ENCODE measurements at places on chromosomes 5 and 9. TPM values are rescaled to one million over a fixed set of nuclear protein-coding genes. Genes with fewer than 3 reads are reported as not detected.

SLIT3 gene
- 56.7 TPM for polyA plus RNA-seq

GRCh38 chr9:132224645-132225044 lies 62.8 kb downstream of the NTNG2 start:
- DNase-seq, result no peak

DNA sequence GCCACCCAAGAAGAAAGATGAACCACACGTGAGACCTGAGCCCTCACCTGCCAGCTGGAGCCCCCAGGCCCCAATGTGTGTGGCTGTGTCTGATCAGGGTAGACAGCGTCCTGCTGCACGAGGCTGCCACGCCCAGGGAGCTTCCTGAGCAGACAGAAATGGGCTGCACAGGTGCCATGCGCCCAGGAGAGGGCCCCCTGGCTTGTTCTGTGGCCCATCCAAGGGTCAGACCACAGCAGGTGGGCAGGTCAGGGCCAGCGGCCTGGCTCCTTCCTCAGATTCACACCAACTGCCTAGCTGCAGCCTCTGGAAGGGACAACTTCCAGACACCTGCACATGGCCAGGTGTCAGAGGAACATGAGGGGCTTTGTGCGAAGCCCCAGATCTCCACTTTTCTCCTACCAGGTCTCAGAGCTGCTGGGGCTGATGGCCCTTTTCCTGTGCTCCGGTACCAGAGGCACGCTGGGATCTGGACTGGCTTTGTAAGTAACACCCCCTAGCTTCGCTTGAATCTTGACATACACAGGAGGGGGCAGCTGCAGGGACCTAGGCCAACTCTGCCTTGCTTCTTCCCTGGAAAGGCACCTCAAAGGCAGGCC lies 10.8 kb downstream of the SARDH start:
- no peak for DNase-seq

- DNase-seq, result no peak
Measured at GRCh38 chr5:34499001-34499734, 157.0 kb upstream of the RAI14 start.

PCAT7 gene
- polyA plus RNA-seq, result 0.44 TPM

- DNase-seq, result no peak
Measured at GRCh38 chr9:30661925-30662324, 1722.5 kb upstream of the ACO1 start.

- DNase-seq, result peak; percentile 36
Measured at GRCh38 chr5:59126708-59127573, 544.1 kb downstream of the RAB3C start.

RNF180 gene
- polyA plus RNA-seq, result 9.2 TPM

GRCh38 chr5:7824995-7825394 lies 25.9 kb downstream of the CFAP90 start:
- DNase-seq, result no peak

DNA sequence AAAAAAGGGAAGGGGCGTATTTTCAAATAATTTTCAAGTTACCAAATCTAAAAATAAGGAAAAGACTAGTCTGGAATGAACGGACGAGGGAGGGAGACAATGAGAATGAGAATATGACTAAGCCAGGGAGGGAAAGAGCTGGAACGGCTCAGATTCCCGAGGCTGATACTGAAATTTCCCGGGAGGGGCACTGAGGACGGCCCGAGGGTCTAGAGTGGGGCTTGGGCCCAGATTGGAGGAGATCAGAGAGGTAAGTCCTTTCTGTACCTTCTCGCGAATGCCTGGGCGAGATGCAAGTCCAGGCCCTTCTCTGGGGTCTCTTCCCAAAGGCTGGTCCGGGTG lies 3.4 kb upstream of the CCIN start:
- DNase-seq, result no peak

- DNase-seq, result no peak
Measured at GRCh38 chr5:32261198-32261597, 51.5 kb downstream of the MTMR12 start.

PCDHB11 gene
- 5.0 TPM for polyA plus RNA-seq

DNA sequence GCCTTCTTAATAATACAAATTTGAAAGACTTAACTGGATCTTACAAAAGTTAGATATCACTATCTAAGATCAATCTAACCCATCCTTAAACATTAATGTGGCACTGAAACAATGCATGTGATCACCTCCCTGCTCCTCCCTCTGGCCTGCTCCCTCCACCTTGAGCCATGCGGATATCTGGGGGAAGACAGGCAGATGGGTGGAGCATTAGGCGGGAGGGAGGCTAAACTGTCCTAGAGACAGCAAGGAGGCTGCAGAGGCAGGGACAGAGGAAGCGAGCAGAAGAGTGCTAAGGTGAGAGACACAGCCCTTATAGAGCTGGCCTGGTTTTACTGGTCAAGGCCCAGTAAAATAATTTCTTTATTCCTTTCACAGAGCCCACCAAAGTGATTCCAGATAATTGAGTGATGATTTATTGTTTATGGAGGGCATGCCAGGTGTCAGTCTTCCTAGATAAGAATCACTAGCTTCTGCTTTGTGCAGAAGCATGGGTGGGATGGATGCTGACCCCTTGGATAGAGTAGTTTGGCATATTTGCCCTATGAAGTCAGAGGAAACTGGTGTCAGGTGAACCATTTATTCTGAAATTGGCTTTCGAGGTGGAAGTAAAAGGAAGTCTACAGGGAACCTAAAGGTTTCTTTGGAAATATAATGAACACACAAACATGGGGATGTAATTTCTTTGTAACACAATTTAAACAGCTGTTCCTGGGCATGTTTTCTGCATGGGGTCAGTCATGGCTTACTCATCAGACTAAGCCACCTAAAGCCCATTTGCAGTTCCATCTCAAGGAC lies 188.3 kb downstream of the GNAQ start:
- DNase-seq, result no peak

KLF9 gene
- 8.6 TPM for polyA plus RNA-seq

DNA sequence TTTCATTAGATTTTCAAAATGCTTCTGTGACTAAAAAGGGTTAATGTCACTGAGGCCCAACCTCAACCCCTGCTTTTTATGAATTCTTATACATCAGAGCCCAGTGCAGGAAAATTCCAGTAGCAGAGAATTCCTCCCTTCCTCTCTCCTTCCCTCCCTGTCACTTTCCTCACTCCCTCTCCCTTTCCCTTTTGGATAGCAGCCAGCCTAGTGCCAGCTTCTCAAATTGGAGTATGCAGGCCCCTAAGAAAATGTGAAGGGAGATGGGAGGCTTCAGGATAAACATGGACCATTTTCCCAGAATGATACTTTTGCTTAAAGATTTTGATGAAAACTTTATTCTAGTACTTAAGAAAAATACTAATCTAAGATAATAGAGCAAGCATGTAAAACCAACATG lies 507.4 kb downstream of the KDM4C start:
- DNase-seq, result no peak

COL15A1 gene
- 30.1 TPM for polyA plus RNA-seq

PLEKHG4B gene
- polyA plus RNA-seq, result 11.3 TPM

GRCh38 chr9:116543731-116544400 lies 143.2 kb upstream of the TRIM32 start:
- no peak for DNase-seq

- DNase-seq, result no peak
Measured at GRCh38 chr5:7047511-7048261, 334.5 kb downstream of the TENT4A start.

GRCh38 chr9:19934301-19934871 lies 145.5 kb upstream of the SLC24A2 start:
- DNase-seq, result no peak

LPAR1 gene
- polyA plus RNA-seq, result 28.2 TPM

SLC1A3 gene
- 2.8 TPM for polyA plus RNA-seq

SARDH gene
- polyA plus RNA-seq, result 9.4 TPM

DNA sequence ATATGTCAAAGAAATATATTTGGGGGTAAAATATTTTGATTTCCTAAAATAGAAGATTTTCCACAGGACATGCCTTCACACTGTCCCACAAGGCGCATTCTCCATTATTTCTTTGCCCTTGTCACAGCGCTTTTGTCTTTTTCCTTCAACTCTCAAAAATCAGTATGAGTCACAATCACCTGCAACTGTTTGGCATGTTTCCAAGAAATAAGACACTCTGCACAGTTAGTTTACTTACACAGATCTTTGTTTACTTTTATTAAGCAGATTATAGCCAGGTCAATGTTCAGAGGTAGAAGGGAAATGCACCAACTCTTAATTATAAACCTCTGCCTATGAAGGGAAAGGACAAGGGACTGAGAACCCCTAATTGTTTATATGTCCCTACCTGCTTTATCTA lies 9.5 kb downstream of the CEMIP2 start:
- no peak for DNase-seq

GRCh38 chr5:42948961-42949347 lies 91.2 kb downstream of the ANXA2R start:
- DNase-seq, result no peak

QRFP gene
- 0.30 TPM for polyA plus RNA-seq

GRCh38 chr9:77847059-77847499 lies 184.5 kb downstream of the GNAQ start:
- no peak for DNase-seq

- no peak for DNase-seq
Measured at GRCh38 chr9:121067640-121068039, 7.1 kb upstream of the CNTRL start.

NR3C1 gene
- 37.5 TPM for polyA plus RNA-seq

- DNase-seq, result no peak
Measured at GRCh38 chr5:137616046-137616445, 116.9 kb upstream of the SPOCK1 start.

DNA sequence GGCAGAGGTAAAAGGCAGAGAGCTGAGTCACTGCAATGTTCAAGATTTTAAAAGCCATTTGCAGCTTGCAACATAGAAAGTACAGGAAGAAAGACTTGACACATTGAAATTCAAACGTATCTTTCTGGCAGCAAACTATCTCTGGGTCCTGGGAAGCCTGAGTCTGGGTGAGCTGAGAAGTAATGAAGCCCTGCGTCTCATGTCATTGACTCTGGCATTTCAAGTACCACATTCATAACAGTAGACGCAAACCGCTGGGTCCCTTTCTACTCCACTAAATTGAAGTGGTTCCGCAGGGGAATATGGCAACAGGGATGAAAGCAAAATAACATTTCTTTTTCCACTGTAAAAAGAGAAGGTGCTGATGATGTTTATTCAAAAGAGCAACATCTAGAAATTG lies 694.3 kb downstream of the BRINP1 start:
- no peak for DNase-seq

UBE2B gene
- polyA plus RNA-seq, result 139 TPM

CCDC171 gene
- 5.1 TPM for polyA plus RNA-seq

DNA sequence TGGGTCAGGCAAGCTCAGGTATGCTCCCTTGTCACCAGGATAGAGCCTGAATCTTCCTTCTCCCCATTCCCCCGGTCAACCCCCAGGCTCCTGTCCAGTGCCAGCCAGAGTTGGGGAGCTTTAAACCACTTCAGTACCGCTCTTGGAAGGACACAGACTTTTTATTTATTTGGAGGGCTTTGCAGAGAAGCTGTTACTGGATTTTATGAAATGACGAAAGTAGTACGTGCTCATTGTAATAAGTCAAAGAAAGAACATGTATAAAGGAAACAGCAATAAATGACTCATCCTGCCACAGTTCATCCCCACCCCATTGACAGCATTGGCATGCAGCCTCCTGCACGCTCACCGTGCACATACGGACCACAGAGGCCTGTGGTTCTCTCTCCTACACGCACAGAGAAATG lies 230.3 kb downstream of the AUH start:
- DNase-seq, result no peak

- peak; percentile 53 for DNase-seq
Measured at GRCh38 chr5:112174959-112175594, 244.0 kb downstream of the EPB41L4A start.

GCNT1 gene
- polyA plus RNA-seq, result 6.4 TPM

DNA sequence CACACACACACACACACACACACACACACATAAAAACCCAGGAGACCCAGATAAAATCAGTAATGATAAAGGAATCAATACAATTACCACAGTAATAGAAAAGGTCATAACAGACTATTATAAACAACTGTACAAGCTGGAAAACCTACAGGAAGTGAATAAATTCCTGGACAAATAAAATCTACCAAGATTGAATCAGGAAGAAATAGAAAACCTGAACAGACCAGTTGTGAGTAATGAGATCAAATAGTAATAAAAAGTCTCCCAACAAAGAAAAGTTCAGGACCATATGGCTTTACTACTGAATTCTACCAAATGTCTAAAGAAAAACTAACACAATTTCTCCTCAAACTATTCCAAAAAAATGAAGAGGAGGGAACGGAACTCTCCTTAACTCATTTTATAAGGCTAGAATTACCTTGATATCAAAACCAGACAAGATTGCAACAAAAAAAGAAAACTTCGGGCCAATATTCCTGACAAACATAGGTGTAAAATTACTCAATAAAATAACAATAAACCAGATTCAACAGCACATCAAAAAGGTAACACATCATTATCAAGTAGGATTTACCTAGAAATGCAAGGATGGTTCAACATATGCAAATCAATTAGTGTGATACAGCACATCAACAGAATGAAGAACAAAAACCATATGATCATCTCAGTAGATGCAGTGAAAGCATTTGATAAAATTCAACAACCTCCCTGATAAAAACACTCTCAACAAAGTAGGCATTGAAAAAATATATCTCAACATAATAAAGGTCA lies 325.2 kb upstream of the POU5F2 start:
- no peak for DNase-seq

GRCh38 chr5:66324357-66324756 lies 180.3 kb downstream of the SREK1 start:
- no peak for DNase-seq

BHMT gene
- 190 TPM for polyA plus RNA-seq

- no peak for DNase-seq
Measured at GRCh38 chr5:39195198-39195826, 24.1 kb downstream of the FYB1 start.

DNA sequence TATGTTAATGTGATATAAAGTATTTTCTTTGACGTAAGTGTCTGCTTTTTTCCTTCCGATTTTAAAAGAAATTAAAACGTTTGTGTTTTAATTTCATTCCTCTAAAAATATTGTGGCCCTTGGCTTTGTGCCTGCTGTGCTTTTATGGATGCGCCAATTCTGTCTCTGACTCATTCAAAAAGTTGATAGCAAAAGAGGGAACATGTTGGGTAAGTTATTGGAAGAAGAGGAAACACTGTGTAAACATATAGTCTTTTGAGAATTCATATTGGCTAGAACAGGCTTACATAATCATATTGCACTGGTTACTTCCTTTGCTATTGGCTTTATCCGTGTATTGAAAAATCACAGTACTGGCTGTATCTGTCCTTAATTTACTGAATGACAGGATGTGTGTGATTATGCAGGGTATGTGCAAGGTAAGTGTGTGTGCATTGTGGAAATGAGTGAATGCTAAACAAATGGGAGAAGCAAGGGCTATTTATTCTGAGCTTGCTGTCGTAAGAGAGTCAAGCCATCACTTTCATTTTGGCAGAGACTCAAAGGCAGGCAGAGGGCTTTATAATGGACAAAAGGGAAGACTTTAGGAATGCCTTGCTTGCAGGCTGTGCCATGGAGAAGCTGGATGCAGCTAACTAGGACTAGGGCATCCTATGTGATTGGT lies 67.8 kb downstream of the SGCD start:
- no peak for DNase-seq

- no peak for DNase-seq
Measured at GRCh38 chr5:170080217-170080616, 25.5 kb upstream of the FOXI1 start.

CA9 gene
- 0.20 TPM for polyA plus RNA-seq

- no peak for DNase-seq
Measured at GRCh38 chr5:133668458-133668857, 56.1 kb upstream of the FSTL4 start.

All from right renal pelvis (tissue), 4 donors.